ENCODE measurements at places on chromosomes 16 and 17. TPM values are rescaled to one million over a fixed set of nuclear protein-coding genes. Genes with fewer than 3 reads are reported as not detected.

DNA sequence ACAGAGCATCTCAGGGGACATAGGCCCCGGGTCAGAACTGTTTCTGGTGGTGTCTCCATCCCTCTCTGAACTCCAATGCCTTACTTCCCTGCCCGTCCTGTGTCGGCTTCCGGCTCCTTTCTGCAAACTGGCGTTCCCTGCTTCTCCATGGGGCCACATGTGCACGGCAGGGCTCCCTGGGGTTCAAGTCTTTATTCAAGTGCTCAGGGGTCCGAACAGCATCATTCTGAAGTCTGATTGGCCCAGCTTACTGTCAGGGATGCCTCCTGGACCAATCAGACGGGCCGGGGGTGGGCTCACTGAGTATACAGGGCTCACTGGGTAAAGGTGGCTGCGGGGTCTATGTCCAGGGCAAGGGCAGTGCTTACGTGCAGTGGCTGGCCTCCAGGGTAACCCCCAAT lies 17.1 kb downstream of the C16orf82 start:
- DNase-seq = no peak

DNA sequence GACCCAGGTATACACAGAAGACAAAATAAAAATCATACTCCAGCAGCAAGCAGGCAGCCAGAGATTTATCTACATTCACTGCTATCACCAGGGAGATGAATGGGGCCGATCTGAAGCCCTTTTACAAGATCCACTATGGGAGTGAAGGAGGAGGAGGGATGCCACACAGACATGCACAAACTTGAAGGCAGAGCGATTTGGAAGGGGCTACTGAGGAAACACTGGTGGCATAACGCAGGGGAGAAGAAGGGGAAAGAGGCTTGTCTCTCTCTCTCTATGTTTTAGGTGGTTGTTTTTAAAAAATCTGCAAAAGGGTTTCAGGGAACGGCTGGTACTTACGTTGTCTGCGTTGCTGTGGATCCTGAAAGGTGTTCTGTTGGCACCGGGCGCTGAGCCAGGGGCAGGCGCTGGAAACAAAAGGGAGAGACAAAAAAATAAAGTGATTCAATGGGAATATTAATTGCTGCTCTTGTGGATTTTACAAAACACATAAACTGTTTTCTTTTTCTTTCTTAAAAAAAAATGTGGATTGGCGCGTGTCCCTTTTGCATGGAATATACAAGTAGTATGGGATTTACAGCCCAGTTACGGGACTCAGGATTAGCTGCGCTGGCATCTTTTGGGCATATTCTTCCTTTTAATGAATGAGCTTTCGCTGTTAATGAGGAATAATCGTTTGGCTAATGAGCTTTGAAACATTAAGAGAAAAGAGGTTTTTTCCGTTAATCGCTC lies 255.3 kb upstream of the PMFBP1 start:
- DNase-seq = no peak

DNA sequence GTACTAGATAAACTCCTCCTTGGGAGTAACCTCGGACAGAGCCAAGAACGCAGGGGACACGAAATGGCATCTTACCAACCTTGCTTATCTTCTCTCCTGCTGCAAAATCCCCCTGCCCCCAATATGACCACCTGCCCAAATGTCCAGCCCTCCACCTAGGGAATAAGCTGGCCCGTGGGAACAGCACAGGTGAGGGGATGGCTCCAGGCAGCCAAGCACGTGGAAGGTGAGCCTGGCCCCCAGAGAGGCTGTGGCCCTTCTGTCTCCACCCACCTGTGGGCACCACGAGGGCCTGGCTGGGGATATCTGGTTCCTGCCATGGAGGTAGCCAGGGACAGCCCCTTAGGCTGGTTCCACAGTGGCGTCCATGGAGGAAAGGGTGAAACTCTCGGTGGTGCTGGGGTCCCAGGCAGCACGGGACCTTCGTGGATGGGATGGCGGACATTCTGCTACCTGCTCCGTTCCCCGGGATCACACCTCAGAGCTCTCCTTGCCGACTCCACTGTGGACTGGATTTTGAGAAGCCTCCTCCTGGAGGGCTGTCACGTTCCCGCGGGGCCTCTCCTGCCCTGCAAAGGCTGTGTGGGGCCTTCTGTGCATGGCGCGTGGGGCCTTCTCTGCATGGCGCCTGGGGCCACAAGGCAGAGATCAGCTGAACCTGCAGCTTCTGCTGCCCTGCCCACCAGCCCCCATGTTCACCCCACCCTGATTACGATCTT lies 388.5 kb upstream of the TNRC6C start:
- no peak for DNase-seq

- DNase-seq = no peak
Observed at GRCh38 chr17:77266213-77266612, 125.4 kb downstream of the SEC14L1 start.

- no peak for DNase-seq
Observed at GRCh38 chr16:50478773-50479149, 69.4 kb upstream of the NKD1 start.

DNA sequence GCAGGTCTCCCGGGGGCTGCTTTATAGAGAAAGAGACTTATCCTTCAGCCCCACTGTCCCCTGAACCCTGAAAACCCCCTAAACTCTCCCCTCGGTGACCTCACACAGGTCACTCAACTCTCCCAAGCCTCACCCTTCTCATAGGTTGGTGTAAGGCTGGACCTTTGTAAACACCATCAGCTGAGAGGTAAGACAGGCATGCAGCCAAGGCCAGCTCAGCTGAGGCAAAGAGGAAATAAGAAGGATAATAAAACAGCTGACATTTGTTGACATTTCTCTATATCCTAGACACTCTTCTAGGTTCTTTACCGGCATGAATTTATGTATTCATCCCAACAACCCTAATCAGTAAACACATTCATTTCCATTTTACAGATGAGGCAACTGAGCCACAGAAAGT lies 134.3 kb downstream of the CCT6B start:
- DNase-seq = no peak

DNA sequence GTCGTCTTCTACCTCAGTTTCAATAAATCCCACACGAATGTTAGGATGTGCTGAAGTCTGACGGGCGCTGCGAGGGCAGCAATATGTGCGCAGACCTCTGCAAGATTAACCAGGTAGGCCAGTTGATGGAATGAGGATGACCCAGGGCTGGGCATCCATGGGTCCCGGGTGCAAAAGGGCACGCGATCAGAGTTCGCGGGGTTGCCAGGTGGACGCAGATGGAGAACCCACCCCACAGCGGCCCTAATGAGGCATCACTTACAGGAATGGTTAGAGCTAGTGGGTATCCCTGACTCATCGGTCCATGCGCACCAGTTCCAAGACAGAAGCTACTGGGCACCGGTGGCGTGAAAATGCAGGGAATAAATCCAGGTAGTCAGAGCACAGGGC lies 2116.0 kb downstream of the TP53TG3F start:
- no peak for DNase-seq

DNA sequence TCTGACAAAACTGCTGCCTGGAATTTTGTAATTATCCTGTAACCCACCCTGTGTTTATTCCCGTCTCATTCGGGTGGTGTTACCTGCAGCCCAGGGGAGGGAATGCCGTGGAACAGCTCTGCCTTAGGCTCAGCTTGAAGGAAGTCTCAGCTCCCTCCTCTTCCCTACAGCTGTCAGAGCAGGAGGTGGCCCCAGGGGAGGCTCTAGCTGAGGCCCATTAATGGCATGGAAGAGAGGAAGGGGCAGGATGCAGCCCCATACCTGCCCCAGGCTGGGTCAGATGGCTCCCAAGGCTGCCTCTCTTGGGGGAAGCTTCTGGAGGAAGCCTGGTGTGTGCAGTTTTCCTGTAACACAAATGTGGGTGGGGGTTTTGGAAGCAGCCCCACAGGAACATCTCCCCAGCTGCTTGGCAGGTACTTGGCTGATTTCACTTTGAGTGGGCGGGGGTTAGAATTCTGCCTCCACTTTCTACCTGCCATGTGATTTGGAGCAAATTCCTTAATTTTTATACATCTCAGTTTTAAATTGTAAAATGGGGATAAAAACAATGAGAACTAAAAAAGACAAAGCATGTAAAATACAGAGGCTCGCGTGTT lies 103.9 kb downstream of the MGAT5B start:
- DNase-seq = no peak

DNA sequence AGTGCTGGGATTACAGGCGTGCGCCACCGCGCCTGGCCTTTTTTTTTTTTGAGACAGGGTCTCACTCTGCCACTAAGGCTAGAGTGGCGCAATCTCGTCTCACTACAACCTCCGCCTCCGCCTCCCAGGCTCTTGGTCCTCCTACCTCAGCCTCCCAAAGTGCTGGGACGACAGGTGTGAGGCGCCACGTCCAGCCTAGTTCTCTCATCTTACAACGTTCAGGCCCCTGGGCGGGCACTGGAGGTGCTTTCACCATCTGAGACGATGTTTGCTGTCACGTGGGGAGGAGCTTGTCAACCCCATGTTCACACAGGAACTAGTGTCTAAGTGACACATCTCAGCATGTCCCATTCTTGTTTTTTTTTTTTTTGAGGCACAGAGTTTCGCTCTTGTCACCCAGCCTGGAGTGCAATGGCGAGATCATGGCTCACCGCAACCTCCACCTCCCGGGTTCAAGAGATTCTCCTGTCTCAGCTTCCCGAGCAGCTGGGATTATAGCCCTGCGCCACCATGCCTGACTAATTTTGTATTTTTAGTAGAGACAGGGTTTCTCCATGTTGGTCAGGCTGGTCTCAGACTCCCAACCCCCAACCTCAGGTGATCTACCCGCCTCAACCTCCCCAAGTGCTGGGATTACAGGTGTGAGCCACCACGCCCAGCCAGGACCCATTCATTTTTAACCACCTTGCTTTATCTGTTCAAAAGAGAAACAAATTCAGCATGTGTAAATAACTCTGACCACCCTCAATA lies 5.2 kb upstream of the FANCA start:
- peak; percentile 24 for DNase-seq

GRCh38 chr17:65931246-65932149 lies 260.4 kb downstream of the CEP112 start:
- DNase-seq = no peak

- DNase-seq = no peak
Observed at GRCh38 chr16:14325502-14326401, 254.6 kb downstream of the MRTFB start.

DNA sequence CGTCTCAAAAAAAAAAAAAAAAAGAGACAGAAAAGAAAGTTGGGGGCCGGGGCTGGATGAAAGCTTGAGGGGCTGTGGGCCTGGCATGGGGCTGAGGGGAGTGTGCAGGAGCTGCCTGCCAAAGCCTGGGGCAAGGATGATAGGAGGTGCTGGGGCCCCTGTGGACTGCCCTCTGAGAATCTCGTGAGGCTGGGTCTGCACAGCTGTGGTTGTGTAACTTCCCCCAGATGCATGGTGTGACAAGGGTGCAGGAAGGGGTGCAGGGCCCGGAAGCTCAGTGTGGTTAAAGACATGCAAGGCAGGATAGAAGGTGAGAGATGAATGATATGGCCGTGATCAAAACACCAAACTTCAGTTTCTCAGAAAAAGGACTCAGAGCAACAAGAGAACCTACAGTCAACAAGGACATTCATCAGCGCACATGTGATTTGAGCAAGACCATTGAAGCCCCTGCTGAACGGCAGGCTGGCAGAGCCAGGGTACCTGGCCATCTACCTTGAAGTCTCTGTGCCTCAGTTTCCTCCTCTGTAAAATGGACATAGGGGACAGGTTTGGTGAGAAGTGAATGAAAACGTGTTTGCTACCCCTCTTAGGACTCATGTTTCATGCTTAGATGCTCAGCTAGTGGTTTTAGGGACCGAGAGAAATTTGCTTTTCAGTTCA lies 9.6 kb downstream of the IL32 start:
- DNase-seq = peak; percentile 93

- DNase-seq = no peak
Observed at GRCh38 chr17:74442291-74442669, 10.4 kb downstream of the GPRC5C start.

DNA sequence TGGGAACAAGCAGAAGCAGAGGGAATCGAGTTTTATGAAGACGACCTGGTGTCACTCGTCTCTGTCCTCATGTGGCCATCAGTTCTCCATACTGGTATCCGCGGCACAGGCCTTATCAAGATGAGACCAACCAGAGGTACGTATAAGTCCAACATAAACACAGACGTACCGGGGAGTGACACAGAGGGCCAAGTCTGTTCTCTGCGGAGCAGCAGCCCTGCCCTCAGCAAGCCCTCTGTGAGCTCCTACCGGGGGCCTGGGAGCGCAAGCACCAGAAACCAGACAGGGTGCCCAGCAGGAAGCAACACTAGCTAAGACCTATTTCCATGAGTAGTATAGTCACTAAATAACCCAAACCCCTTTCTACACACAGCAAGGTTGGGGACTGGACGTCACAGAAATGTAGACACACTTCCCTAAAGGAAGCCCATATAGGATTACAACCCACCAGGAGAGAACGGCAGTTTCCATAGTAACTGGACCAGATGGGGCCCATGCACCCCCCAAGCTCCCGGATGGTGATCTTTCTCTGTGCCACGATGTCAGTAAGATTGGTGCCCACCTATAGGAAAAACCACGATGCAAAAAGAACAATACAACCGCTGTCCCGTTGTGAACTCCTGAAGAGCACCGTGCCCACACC lies 911 bp downstream of the ARL16 start:
- DNase-seq = no peak

- no peak for DNase-seq
Observed at GRCh38 chr17:55063885-55064874, 95.6 kb downstream of the STXBP4 start.

DNA sequence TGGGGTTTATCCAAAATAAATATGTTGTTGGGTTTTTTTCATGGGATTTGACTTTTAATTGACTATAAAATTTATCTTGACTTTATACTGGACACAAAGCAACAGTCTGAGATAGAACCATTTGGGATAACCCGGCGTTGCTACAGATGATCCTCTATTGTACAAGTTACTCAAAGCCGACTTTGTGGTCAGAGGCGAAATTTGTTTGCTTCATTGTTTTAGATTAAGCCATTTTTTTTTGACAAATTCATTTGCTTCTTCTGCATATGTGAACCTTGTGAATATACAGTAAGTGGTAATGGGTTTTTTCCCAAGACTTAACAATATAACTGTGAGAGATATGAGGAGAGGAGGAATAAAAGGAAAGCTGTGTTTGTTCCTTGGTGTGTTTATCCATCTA lies 11.8 kb downstream of the MYO1D start:
- DNase-seq = no peak

RAPGEFL1 gene
- total RNA-seq = 5.4 TPM

DDX28 gene
- 17.3 TPM for total RNA-seq

SENP3 gene
- total RNA-seq = 63.2 TPM

NECAB2 gene
- total RNA-seq = not detected

UTP4 gene
- total RNA-seq = 112 TPM

WNT9B gene
- total RNA-seq = not detected

SLC25A39 gene
- 153 TPM for total RNA-seq

CEMP1 gene
- not detected for total RNA-seq

SYNGR3 gene
- total RNA-seq = 5.4 TPM

TAC4 gene
- not detected for total RNA-seq

SLC4A1 gene
- total RNA-seq = not detected

HBA1 gene
- not detected for total RNA-seq

Measured in activated CD8-positive, alpha-beta T cell treated with anti-CD3 and anti-CD28 coated beads for 36 hours (primary cell).